ENCODE measurements at places on chromosomes 1 and 21. TPM values are rescaled to one million over a fixed set of nuclear protein-coding genes. Genes with fewer than 3 reads are reported as not detected.

- no peak overlapping the region for H3K4me3 ChIP-seq
- H3K27ac ChIP-seq, result no peak overlapping the region
- H3K27me3 ChIP-seq, result no peaks in the 10 kb centered on the region
Observed at GRCh38 chr1:116382321-116382720, 9.3 kb downstream of the ATP1A1 start.

DNA sequence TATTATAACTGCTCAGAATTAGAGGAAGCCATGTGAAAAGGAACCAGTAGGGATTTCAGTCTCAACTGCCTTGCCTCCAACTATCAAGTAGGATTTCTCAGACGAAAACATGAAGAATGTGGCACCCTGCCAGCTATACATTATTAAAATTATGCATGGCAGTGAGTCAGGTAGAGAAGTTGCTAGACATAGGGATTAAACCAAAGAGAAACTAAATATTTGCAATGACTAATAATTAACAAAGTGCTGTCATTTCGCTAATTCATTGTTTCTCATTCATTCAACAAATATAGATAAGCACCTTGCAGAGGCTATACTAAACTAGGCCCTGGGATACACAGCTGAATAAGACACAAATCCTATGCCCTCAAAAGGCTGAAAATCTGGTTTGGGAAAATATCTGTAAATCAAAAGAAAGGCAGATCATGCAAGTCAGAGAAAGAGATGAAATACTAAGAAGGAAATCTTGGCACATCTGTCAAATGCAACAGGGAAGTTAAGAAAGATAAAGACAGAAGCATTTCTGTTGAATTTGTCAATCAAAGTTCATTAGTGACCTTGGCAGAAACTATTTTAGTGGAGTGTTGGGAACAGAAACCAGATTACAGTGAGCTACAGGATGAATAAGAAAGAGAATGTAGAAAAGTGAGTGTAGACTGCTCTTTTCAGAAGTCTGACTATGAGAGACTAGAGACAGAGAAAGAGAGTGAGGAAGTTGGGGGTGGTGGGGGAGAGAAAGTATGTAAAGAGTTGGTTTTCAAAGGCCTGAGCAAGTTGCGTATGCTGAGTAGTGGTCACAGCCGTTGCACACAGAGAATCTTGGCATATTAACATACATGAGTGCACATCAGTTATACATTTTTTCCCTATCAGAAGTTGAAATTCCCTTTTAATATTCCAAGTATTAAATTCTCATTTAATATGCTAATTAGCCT lies 14.7 kb upstream of the NBPF11 start:
- no peak overlapping the region for H3K4me3 ChIP-seq
- no peak for DNase-seq
- H3K27ac ChIP-seq, result no peak overlapping the region

DNA sequence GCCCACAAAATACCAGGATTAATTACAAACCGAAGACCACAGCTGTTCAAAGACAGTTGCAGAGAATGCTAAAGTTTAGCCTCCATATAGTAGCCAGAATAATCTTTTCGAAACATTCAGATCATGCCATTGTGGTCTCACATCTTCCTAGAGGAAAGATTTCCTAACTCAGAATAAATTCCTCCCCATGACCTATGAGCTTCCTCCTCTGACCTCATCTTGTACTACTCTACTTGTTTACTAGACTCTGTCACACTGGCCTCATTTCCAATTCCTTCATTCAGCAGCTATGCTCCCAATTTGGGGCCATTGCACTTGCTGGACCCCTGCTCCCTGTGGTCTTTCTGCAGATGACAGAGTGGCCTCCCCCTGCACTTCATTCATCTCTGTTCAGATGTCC lies 71.8 kb upstream of the LRRC53 start:
- no peak overlapping the region for H3K4me3 ChIP-seq
- no peak for DNase-seq
- no peak overlapping the region for H3K27ac ChIP-seq

DNA sequence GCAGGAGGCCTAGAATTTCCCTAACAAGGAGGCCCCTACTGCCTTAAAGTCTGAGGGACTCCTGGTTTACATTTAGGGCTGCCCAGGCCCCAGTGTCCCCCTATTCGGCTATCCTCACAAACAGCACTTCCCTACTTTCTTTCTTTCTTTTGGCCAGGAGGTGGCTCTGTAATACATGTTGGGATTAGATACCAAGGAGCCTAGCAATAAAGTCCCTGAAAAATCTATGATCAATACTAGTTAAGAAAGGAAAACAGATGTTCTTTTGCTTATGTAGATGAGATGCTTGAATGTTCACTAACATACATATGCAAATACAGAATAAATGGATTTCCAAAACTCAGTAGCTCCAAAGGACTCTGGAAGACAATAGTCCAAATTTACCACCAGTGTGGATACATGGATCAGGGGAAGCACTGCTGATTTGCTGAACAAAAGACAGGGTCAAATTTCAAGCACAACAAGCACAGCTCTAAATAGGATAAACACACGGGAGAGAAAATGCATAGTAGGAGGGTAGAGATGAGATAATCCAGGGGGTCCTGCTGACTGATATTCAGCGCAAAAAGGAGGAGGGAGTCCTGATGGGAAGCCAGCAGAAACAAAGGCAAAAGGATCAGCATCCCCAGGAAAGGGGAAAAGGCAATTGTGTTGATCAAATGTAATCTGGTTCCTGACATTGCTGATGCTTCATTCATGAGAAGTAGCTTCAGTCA lies 240.0 kb downstream of the NUF2 start:
- no peak overlapping the region for H3K4me3 ChIP-seq
- H3K4me1 ChIP-seq, result peaks cover 20% of the 10 kb centered on the region
- H3K27ac ChIP-seq, result no peak overlapping the region
- H3K36me3 ChIP-seq, result no peaks in the 10 kb centered on the region

- no peak overlapping the region for H3K27ac ChIP-seq
- no peaks in the 10 kb centered on the region for H3K27me3 ChIP-seq
- DNase-seq, result no peak
- H3K4me1 ChIP-seq, result no peaks in the 10 kb centered on the region
Observed at GRCh38 chr1:66768965-66769364, 16.7 kb downstream of the DYNLT5 start.

TRAF5 gene
- total RNA-seq, result 12.6 TPM

VHLL gene
- total RNA-seq, result 0.77 TPM

DNA sequence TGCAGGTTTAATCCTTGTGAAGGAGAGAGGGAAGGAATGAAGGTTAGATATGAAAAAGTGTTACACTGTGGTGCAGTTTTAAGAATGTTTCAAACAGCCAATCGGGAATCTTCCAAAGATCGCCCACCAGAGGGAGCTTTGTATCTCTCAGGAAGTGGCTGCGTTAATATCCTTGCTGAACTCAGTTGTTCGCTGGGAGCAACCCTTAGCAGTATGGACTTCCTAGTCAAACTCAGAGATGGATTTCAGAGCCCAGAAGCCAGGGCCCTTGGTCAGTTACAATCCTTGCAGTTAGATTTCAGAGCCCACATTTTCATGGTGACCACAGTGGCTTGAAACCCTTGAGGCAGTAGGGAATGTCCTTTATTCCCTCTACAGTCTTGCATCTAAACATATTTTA lies 136.2 kb downstream of the NTNG1 start:
- H3K27ac ChIP-seq, result no peak overlapping the region
- peak; percentile 50 for DNase-seq
- H3K36me3 ChIP-seq, result no peaks in the 10 kb centered on the region
- H3K4me3 ChIP-seq, result no peak overlapping the region
- H3K27me3 ChIP-seq, result peaks cover 3% of the 10 kb centered on the region
- H3K4me1 ChIP-seq, result no peaks in the 10 kb centered on the region

GRCh38 chr1:226608699-226609505 lies 60.3 kb downstream of the STUM start:
- H3K4me1 ChIP-seq, result peaks cover 18% of the 10 kb centered on the region
- no peak overlapping the region for H3K27ac ChIP-seq
- peak; percentile 76 for DNase-seq
- H3K27me3 ChIP-seq, result no peaks in the 10 kb centered on the region
- H3K4me3 ChIP-seq, result no peak overlapping the region

DNA sequence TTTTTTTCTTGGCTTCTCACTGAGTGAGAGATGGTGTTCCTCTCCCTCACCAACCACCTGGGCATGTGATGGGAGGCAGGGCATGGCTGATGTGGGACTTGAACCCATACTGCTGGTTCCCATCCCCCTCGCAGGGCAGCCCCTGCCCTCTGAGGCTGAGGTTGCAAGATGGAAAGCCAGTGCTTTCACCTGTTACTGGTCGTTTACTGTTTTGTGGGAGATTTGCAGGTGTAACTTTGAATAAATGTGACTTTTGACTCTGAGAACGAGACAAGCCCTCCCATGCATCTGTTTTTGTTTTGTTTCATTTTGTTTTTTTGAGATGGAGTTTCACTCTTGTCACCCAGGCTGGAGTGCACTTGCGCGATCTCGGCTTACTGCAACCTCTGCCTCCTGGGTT lies 21.6 kb downstream of the C1orf167 start:
- H3K4me3 ChIP-seq, result no peak overlapping the region
- no peaks in the 10 kb centered on the region for H3K36me3 ChIP-seq
- peaks cover 5% of the 10 kb centered on the region for H3K4me1 ChIP-seq
- no peak for DNase-seq
- no peaks in the 10 kb centered on the region for H3K27me3 ChIP-seq

DNA sequence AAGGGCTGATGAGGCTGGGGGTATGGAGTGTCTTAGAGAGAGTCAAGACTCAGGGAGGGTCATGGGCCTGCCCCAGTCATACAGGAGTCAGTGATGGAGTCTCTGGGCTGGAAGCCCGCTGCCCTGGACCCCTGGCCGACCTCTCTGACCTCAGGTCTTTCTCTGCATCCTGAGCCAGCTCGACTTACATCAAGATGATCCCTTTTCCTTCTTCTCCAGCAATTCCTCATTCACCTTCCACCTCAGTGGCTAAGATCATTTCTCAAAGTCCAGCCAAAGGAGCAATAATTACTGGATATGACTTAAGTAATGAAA lies 308.6 kb downstream of the MATN1 start:
- no peaks in the 10 kb centered on the region for H3K4me1 ChIP-seq
- H3K4me3 ChIP-seq, result no peak overlapping the region
- H3K36me3 ChIP-seq, result no peaks in the 10 kb centered on the region
- no peak overlapping the region for H3K27ac ChIP-seq
- no peak for DNase-seq

- H3K4me1 ChIP-seq, result peaks cover 12% of the 10 kb centered on the region
- H3K36me3 ChIP-seq, result no peaks in the 10 kb centered on the region
- no peak overlapping the region for H3K27ac ChIP-seq
- DNase-seq, result no peak
- no peak overlapping the region for H3K4me3 ChIP-seq
Observed at GRCh38 chr1:12065872-12066271, 2.8 kb downstream of the TNFRSF8 start.

- peaks cover 26% of the 10 kb centered on the region for H3K4me1 ChIP-seq
- H3K4me3 ChIP-seq, result peak overlapping the region; percentile 82
- H3K27me3 ChIP-seq, result peaks cover 7% of the 10 kb centered on the region
- no peaks in the 10 kb centered on the region for H3K36me3 ChIP-seq
- no peak for DNase-seq
Observed at GRCh38 chr21:42496839-42497202, 797 bp upstream of the RSPH1 start.

KRTAP12-2 gene
- not detected for total RNA-seq

TBX19 gene
- 0.93 TPM for total RNA-seq

GRCh38 chr1:81731989-81732388 lies 68.7 kb upstream of the ADGRL2 start:
- no peaks in the 10 kb centered on the region for H3K36me3 ChIP-seq
- no peak overlapping the region for H3K4me3 ChIP-seq
- no peak for DNase-seq
- no peaks in the 10 kb centered on the region for H3K27me3 ChIP-seq

DNA sequence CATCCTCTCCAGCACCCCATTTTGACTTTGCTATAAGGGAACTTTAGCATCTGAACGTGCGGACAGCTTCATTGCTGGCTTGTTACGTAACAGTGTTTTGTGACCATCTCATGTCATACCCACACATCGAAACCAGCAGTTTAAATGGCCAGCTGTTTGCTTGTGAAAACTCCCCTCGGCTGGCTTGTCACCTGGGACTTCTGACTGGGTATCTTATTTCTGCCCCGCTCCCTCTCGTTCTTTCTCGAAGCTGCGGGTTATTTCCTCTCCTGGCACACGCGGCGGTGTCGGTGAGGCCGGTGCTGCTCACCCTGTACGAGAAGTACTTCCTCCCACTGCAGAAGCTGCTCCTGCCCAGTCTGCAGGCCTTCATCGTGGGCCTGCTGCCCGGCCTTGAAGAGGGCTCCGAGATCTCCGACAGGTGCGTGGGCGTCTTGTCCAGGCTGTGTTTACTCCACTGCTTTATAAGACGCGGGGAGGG lies 43.5 kb downstream of the DOP1B start:
- H3K4me3 ChIP-seq, result no peak overlapping the region
- H3K27me3 ChIP-seq, result no peaks in the 10 kb centered on the region
- H3K27ac ChIP-seq, result no peak overlapping the region
- no peaks in the 10 kb centered on the region for H3K4me1 ChIP-seq
- no peak for DNase-seq

GRCh38 chr1:159015440-159015909 lies 5.8 kb downstream of the IFI16 start:
- DNase-seq, result no peak
- peaks cover 6% of the 10 kb centered on the region for H3K36me3 ChIP-seq
- peaks cover 5% of the 10 kb centered on the region for H3K4me1 ChIP-seq
- no peak overlapping the region for H3K4me3 ChIP-seq

C1orf159 gene
- 26.2 TPM for total RNA-seq

- DNase-seq, result no peak
- H3K36me3 ChIP-seq, result no peaks in the 10 kb centered on the region
- H3K4me3 ChIP-seq, result no peak overlapping the region
- H3K27me3 ChIP-seq, result no peaks in the 10 kb centered on the region
- H3K27ac ChIP-seq, result no peak overlapping the region
Observed at GRCh38 chr1:61956784-61957183, 214.5 kb downstream of the PATJ start.

All from neural crest cell (in vitro differentiated cells).